ENCODE measurements at places on chromosomes 5 and 9. TPM values are rescaled to one million over a fixed set of nuclear protein-coding genes. Genes with fewer than 3 reads are reported as not detected.

ARL10 gene
- total RNA-seq: 6.6 TPM

- DNase-seq: no peak
- H3K27ac ChIP-seq: no peak overlapping the region
- no peaks in the 10 kb centered on the region for H3K27me3 ChIP-seq
- no peaks in the 10 kb centered on the region for H3K4me1 ChIP-seq
- H3K36me3 ChIP-seq: peaks cover 4% of the 10 kb centered on the region
Measured at GRCh38 chr5:30438785-30439184, 754.7 kb upstream of the CDH6 start.

- H3K27ac ChIP-seq: peak overlapping the region; percentile 73
- H3K36me3 ChIP-seq: no peaks in the 10 kb centered on the region
Measured at GRCh38 chr9:22041775-22042174, 32.7 kb upstream of the CDKN2B start.

DNA sequence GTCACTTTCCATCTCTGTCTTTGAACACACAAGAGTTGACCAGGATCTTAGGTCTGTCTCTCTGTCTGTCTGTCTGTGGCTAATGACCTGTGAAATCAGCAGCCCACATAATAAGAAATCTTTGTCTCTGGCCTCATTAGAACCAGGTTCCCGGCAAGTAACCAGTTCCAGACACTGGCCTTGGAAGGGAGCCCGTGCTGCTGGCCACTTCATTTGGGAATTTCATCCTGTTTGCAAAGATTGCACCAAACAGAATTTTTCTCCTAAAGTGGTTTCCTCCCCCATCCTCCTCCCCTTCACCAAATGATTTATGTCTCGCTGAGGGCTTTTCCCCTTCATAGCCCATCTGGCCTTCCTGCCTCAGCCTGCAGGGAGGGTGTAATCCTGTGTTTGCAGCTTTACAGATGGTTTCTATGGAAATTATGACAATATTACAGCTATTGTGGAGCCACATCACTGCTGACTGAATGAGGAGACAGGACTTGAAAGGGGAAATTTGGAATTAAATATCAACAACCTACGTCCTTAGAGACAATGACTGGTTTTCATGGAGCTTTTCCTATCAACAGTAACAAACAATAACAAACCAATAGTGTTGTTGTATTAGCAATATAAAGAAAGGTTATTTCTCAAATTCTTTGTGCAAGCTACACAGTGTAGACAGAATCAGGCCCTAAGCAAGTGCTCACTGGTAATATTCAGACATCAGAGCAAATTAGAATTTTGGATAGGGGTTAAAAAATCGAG lies 25.7 kb downstream of the DPYSL3 start:
- H3K27ac ChIP-seq: peak overlapping the region; percentile 98
- H3K27me3 ChIP-seq: no peaks in the 10 kb centered on the region
- peaks cover 70% of the 10 kb centered on the region for H3K4me1 ChIP-seq
- peak; percentile 96 for DNase-seq

DNA sequence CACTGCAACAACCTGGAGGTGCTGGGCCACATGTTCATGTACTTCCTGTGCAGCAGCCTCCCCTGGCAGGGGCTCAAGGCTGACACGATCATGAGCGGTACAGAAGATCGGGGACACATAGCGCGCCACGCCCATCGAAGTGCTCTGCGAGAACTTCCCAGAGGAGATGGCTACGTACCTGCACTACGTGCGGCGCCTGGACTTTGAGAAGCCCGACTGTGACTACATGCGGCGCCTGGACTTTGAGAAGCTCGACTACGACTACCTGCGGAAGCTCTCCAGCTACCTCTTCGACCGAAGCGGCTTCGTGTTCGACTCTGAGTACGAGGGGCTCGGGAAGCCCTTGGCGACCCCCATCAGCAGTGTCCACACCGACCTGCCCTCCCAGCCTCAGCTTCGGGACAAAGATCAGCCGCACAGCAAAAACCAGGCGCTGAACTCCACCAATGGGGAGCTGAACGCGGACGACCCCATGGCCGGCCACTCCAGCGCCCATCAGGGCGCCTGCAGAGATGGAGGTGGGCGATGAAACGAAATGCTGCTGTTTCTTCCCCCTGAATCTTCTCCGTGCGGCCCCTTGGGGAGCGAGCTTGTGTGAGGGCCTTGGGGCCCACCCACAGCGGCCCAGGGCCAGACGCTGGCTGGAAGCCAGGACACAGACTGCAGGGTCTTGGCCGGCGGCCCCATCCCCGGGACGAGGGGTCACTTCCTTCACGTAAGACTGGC lies 56.5 kb downstream of the JAK2 start:
- no peaks in the 10 kb centered on the region for H3K27me3 ChIP-seq
- no peak overlapping the region for H3K27ac ChIP-seq
- peaks cover 15% of the 10 kb centered on the region for H3K36me3 ChIP-seq

DNA sequence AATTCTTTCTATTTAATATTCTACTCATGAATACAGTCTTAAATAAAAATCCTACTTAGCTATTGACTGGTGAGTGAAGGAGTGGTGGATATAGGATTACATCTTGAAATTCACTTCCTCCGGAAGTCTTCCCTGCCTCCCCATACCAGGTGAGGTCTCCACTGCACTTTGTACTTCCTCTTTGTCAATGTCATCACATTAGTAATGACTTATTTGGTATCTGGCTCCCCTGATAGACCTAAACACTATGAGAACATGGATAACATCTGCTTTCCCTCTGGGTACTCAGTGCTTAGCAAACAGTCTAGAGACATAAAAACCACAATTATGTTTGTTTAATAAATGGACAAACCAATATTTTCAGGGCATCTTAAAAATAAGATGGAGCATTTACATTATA lies 532.1 kb downstream of the PDE4D start:
- H3K36me3 ChIP-seq: no peaks in the 10 kb centered on the region
- no peak for DNase-seq
- H3K4me1 ChIP-seq: no peaks in the 10 kb centered on the region
- H3K4me3 ChIP-seq: no peak overlapping the region
- no peak overlapping the region for H3K27ac ChIP-seq
- peaks cover 2% of the 10 kb centered on the region for H3K27me3 ChIP-seq

DNA sequence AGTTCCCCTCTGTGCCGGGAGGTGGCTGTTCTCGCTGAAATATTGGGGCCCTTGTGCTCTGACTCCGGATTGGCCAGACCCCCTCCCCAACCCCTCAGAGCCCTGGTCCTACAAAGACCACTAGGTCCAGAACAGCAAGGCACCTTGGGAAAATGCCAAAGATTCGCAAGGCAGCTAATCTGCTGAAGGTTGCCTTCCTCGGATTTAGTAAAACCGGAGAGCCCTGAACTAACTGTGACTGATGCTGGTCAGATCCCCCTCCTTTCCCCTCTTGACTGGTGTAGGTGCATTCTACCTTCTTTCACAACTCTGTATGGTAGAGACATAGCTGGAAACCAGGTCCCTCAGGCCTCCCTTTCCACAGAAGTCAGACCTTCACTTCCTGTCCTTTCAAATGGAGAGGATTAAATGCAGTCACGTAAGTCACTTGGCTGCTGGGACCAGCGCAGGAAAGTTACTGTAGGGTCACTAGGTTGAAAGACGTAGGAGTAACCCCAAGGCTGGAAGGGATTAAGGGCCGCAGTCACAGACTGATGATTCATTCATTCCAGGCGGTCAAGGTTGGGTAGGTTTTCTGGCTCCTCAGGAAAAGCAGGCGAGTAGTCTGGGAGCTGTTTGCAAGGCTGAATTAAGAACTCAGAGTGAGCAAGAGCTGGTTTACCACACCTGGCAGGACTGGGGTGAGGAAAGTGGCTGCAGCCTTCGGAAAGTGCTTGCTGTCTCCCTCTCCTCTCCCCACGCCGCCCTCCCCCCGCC lies 5.3 kb downstream of the BARX1 start:
- no peaks in the 10 kb centered on the region for H3K36me3 ChIP-seq
- peaks cover 65% of the 10 kb centered on the region for H3K27me3 ChIP-seq
- H3K4me3 ChIP-seq: no peak overlapping the region
- no peak overlapping the region for H3K27ac ChIP-seq
- no peak for DNase-seq

GRCh38 chr5:306011-306805 lies 15.3 kb upstream of the AHRR start:
- H3K27me3 ChIP-seq: no peaks in the 10 kb centered on the region
- no peak for DNase-seq
- peaks cover 12% of the 10 kb centered on the region for H3K4me1 ChIP-seq

GRCh38 chr5:133827011-133827410 lies 141.4 kb downstream of the C5orf15 start:
- H3K4me1 ChIP-seq: peaks cover 16% of the 10 kb centered on the region
- DNase-seq: no peak
- no peak overlapping the region for H3K4me3 ChIP-seq
- H3K27ac ChIP-seq: no peak overlapping the region
- H3K36me3 ChIP-seq: no peaks in the 10 kb centered on the region

OBP2B gene
- not detected for total RNA-seq

SMIM33 gene
- total RNA-seq: not detected

- H3K27me3 ChIP-seq: peaks cover 10% of the 10 kb centered on the region
- no peak for DNase-seq
Measured at GRCh38 chr5:168136340-168136739, 155.1 kb upstream of the WWC1 start.

DNA sequence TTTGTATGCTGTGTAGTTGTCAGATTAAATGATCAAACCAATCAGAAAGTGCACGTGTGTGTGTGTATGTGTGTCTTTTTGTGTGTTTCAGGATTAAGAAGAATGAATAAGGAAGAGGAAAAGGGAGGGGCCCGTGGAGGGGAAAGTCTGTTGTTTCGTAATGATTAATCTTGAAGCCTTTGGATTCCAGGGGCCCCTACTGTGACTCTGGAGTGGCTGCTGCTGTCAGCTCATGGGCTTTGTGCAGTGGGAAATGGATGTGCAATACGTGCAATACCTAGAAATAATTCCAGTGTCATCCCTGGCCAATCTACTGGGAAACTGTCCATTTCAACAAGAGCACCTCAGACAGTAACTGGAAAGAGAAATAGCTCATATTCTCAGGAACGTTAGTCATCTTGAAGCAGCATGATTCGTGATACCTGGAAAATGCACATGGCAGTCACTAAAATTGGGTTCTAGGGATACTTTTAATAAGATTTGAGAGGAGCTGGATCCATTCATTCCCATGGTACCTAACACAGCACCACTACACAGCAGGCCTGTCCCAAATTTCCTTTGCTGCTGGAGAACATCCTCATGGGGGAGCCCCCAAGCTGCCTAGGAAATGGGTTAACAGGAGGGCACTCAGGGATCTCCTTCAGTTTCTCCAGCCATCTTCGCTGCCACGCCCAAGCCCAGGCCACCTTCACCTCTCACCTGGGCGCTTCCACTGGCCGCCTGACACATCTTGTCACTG lies 186.3 kb downstream of the NR3C1 start:
- H3K27ac ChIP-seq: no peak overlapping the region
- DNase-seq: no peak
- H3K36me3 ChIP-seq: no peaks in the 10 kb centered on the region
- no peak overlapping the region for H3K4me3 ChIP-seq

FSTL4 gene
- not detected for total RNA-seq

GRCh38 chr5:132136906-132137305 lies 63.3 kb downstream of the CSF2 start:
- peaks cover 29% of the 10 kb centered on the region for H3K4me1 ChIP-seq
- no peak overlapping the region for H3K4me3 ChIP-seq
- H3K36me3 ChIP-seq: peaks cover 5% of the 10 kb centered on the region

GRCh38 chr9:132993511-132993939 lies 15.0 kb downstream of the GFI1B start:
- DNase-seq: no peak
- H3K4me3 ChIP-seq: no peak overlapping the region
- no peak overlapping the region for H3K27ac ChIP-seq
- no peaks in the 10 kb centered on the region for H3K36me3 ChIP-seq
- peaks cover 12% of the 10 kb centered on the region for H3K4me1 ChIP-seq

Data from HFFc6 (cell line).